AG10803 (cell line): ENCODE measurements at places on chromosomes 5 and 9.

GRCh38 chr9:93094658-93095204 is 1.3 kb upstream of the CARD19 start:
- DNase-seq, result no peak

DNA sequence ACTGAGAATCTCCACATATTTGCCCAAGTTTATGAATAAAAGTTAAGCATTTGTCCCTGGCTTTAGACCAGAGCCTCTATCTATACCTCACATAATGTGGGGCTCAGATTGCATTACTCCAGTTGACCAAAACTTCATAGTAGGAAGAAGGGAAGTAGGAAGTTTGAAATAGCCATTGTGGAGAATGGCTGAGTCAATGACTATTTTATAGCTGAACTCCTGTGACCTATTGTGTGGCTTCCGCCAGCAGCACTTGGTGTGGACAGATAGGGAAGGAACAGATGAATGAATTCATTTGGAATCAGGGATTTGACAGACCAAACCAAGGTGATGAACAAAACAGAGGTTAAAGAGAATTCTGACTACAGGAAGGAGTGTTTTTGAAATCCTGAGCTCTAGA is 92.9 kb upstream of the LPAR1 start:
- DNase-seq, result no peak

- peak; percentile 94 for DNase-seq
Observed at GRCh38 chr5:119302916-119303897, 52.6 kb upstream of the TNFAIP8 start.

GRCh38 chr9:33686942-33687341 is 108.4 kb upstream of the PRSS3 start:
- no peak for DNase-seq

DNA sequence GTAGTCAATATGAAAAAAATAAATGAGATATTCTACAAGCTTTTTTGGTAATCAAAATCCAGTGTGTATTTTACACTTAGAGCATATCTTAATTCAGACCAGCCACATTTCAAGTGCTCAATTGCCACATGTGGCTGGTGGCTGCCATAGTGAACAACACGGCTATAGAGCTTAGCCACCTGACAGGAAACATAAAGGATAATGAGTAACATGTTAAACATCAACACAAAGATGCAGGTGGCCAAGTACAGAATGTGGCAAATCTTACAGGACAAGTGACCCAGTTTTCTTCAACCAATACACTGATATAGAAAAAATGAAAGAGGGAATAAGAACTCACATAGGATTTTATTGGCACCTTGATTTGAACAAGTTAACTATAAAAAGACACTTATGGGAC is 61.4 kb downstream of the KIF24 start:
- no peak for DNase-seq

DNA sequence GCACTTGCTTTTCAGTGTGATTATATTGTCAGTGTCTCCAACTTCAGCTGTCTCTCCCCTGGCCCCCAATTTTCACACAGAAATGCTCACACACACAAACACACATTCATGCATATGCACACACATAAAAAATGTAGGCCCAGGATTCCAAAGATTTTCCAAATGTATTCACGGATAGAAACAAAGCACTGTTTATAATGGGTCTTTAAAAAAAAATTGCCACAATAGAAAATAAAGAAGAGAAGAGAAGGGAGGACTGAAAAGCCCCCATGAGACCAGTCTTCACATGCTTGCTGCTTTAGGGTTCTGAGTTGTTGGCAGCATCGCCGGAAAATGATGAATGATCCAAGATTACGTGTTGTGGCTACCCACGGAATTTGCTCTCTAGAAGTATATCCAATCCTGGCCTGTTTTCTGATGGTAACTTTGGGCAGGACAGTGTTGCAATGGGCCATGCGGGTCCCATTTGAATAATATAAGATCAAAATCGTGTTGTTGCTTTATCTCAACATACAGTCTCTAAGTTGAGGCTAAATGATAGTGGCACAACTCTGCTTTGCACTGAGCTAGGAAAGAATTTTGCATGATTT is 36.2 kb upstream of the ACO1 start:
- DNase-seq, result no peak

GRCh38 chr9:84226126-84226525 is 114.4 kb downstream of the SLC28A3 start:
- DNase-seq, result no peak
